DMS53 (cell line): ENCODE measurements at places on chromosomes 2 and 18.
A peak's percentile ranks its signal among the peaks of the same experiment; 100 is the strongest.

GRCh38 chr2:99801327-99801901 is 311.6 kb upstream of the REV1 start:
- no peak for DNase-seq

GRCh38 chr2:81767187-81767912 is 1462.8 kb upstream of the LRRTM1 start:
- DNase-seq, result no peak

- DNase-seq, result no peak
Measured at GRCh38 chr2:17911491-17912260, 33.2 kb downstream of the KCNS3 start.

DNA sequence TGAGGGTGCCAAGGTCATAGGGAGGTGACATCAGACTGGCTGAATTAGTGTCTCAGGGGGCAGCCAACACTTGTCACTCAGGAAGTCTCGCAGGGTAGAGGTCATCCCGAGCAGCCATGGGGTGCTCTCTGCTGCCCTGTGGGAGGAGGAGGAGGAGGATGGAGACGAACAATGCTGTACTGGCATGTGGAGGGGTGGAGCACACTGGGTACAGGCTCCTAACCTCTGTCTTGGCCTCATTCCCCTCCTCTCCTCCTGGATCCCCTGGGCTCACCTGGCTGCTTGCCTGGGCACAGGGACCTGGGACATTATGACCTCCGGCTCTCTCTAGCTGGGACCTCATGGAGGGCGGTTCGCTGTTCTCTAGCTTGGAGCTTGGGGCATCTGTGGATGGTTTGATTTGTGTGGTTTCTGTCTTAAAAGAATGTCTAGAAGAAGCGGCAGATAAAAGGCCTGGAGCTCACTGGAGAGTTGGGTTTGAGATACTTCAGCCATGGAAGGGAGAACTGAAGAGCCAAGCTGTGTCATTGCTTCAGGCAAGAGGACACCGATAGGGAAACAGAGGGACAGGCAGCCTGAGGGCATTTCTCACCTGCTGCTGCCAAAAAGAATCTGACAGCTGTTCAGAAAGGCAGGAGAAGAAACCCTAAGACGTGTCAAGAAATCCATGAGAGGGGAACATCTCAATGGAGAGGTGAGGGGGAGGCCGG is 133.1 kb downstream of the SEPTIN10 start:
- DNase-seq, result no peak

DNA sequence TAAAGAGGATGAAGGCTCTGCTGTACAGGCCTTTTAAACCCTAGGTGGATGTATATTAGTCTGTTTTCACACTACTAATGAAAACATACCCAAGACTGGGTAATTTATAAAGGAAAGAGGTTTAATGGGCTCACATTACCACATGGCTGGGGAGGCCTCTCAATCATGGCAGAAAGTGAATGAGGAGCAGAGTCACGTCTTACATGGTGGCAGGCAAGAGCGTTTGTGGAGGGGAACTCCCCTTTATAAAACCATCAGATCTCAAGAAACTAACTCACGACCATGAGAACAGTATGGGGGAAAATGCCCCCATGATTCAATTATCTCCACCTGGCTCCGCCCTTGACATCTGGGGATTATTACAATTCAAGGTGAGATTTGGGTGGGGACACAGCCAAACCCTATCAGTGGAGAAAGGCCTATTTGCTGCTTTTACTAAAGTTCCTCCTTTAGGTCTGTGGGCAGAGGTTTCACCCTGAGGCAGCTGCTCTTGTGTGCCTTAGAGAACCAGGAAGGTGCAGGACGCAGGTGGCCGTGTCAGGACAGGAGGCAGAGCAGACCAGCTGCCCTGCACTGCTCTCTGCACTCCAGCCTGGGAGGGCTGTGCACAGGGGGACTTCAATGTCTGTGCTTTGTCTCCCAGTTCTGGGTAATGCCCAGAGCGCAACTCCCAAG is 178.8 kb upstream of the HDAC4 start:
- no peak for DNase-seq

DNA sequence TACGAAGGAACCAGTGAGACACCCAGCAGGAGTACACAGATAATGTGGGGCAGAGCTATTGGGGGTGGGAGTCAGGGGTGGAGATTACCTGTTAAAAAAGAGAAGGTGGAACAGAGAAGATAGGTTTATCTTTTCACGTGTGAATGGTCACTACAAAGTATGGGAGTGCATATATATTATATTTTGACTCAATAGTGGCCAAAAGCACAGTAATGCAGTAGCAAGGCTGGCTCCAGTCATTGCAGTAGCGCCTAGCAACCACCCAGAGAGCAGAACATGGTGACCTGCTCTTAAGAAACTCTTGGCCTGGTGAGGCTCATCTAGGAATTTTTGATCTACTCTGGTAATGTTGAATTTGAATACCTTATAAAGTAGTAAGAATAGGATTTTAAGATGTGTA is 1.0 kb downstream of the IMPACT start:
- DNase-seq, result peak; percentile 56
